ENCODE measurements at places on chromosomes 3 and 15.

DNA sequence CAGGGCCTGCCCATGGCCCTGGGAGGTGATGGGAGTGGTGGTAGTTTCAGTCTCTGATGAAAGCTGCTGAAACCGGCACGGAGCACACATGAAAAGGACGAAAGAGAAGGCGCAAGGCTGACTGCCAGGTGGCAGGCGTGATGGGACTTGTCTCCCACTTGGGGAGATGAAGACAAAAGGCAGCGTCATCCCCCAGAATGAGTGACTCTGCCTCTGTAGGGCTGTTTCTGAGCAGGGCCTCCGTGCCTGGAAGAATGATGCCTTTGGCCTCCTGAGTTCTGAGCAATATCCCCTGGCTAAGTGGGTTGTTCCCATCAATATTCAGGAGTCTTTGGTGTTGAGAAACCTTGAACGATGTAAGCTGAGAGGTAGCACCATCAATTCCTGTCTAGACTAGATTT lies 237.8 kb downstream of the OPA1 start:
- no peak for DNase-seq

DNA sequence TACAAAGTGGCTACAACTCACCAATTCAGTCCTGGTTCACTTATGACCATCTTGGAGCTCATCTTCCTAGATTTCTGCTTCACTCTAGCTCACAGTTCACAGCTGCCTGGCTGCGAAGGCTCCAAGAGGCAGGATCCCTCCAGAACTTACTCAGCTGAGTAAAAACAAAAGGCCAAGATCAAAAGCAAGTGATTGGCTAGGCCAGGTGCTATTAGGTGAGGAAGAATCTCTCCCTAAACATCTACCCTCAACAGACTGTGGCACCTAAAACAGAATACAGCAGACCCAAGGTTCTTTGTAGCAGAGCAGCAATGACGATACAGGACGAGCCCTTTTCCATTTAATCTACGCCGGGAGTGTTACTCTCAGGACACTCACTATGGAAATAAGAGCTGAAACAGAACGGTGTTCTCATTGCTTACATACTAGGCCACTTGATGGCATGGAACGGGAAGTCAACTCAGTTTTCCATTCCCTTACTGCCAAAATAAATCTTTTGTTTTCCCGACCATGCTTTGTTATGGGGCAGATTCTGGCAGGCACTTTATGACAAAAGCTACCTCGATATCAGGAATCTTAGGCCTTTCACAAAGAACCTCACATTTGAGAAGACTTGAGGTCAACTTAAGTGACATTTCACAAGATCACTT lies 901 bp downstream of the ICE2 start:
- DNase-seq, result no peak

DNA sequence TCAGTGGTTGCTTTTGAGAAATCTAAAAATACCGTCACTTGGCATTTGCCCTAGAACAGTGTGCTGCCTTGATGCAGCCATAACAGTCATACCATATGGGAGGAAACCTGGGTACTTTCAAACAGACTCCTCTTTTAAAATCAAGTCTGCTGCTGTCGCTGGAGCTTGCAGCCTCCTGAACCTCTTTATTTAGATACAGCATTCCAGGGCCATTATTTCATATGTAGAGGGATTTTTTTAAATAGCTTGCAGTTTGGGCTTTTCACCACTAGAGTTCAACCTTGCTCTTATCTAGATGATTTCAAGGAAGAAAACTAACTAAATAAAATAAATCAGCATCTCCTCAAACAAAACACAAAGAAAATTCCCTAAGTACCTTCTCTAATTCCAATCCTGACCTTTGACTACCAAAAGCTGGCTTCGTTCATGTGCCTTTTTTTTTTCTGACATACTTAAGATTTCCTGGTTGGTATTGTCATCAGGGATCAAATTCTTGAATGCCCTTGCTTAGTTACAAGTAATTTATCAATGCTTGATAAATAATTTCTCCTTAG lies 111.6 kb downstream of the KBTBD8 start:
- no peak for DNase-seq

- DNase-seq, result no peak
Measured at GRCh38 chr3:61945657-61946056, 384.3 kb downstream of the PTPRG start.

GRCh38 chr3:194637066-194637465 lies 3.8 kb upstream of the TMEM44 start:
- no peak for DNase-seq
